ENCODE measurements at places on chromosomes 3 and 15. TPM values are rescaled to one million over a fixed set of nuclear protein-coding genes. Genes with fewer than 3 reads are reported as not detected.

DNA sequence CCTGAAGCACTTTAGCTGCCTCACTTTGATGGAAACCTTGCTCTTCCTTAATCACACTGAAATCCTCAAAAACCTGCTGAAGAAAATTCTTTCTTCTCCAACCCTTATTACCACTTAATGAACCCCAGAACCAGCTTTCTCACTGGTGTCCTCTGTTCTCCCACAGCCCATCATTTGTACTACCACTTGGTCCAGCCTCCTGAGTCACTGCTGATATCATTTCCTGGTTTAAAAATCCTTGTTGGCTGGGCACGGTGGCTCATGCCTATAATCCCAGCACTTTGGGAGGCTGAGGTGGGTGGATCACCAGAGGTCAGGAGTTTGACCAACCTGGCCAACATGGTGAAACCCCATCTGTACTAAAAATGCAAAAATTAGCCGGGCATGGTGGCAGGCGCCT, 418.6 kb upstream of the KCNMB2 start:
- no peak overlapping the region for H3K4me3 ChIP-seq
- H3K27ac ChIP-seq = no peak overlapping the region
- peaks cover 4% of the 10 kb centered on the region for H3K4me1 ChIP-seq
- DNase-seq = no peak
- peaks cover 5% of the 10 kb centered on the region for H3K36me3 ChIP-seq
- no peaks in the 10 kb centered on the region for H3K27me3 ChIP-seq

GNAT1 gene
- total RNA-seq = not detected

ALDH1L1 gene
- 0.48 TPM for total RNA-seq

- H3K27me3 ChIP-seq = no peaks in the 10 kb centered on the region
- H3K27ac ChIP-seq = no peak overlapping the region
- no peaks in the 10 kb centered on the region for H3K36me3 ChIP-seq
- no peaks in the 10 kb centered on the region for H3K4me1 ChIP-seq
- no peak for DNase-seq
These were observed 36.7 kb upstream of the SYNM start for GRCh38 chr15:99068186-99068585.

GRCh38 chr3:101646726-101647125, 30.2 kb downstream of the ZBTB11 start:
- peaks cover 4% of the 10 kb centered on the region for H3K36me3 ChIP-seq
- H3K4me3 ChIP-seq = no peak overlapping the region
- H3K27ac ChIP-seq = no peak overlapping the region
- H3K27me3 ChIP-seq = no peaks in the 10 kb centered on the region
- peaks cover 31% of the 10 kb centered on the region for H3K4me1 ChIP-seq
- DNase-seq = no peak

DNA sequence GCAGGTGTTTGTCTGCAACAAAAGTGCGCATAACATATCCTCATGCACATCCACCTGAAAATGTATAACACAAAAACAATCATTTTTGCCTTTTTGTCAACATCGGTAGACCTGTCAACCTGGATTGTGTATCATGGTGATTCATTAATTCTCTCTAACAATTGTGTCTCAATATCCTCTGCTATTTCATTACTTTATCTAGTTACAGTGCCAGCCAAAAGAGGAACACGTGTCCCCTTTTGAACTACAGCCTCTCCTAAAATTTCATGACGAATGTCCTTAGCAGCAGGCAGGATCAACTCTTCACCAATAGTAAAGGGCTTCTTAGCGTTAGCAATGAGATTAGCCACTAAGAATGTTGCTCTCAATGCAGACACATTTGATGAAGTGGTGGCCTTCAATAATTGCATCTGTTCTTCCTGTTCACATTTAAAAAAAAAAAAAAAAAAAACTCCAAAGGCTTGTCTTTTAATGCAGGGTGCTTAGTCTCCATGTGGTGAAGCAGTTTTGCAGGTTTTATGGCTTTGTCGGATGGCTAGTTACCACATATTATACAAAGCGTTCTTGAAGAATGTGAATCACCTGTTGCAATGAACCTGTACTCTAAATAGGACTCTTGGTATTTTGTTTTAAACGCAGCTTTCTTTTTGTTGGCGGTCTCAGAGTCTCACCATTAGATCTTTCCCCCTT, 45.7 kb upstream of the MCTP2 start:
- H3K27ac ChIP-seq = no peak overlapping the region
- no peak overlapping the region for H3K4me3 ChIP-seq
- H3K4me1 ChIP-seq = no peaks in the 10 kb centered on the region
- H3K27me3 ChIP-seq = peaks cover 36% of the 10 kb centered on the region
- no peak for DNase-seq
- no peaks in the 10 kb centered on the region for H3K36me3 ChIP-seq

DNA sequence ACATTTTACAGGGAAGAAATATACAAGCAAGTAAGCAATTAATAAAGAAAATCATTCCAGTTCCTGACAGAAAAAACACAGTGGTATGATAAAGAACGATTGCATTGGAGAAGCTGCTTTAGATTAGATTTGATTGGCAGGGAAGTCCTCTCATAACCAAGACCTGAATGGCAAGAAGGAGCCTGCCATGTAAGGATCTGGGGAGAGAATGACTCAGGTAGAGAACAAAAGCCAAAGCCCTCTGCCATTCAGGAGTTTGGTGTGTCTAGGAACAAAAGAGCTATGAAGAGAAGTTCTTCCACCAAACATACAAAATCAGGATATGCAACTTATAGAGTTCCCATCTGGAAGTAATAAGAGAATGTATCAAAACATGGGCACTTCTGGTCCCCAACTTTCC, 57.6 kb downstream of the SIDT1 start:
- H3K27me3 ChIP-seq = no peaks in the 10 kb centered on the region
- no peak overlapping the region for H3K4me3 ChIP-seq
- peaks cover 6% of the 10 kb centered on the region for H3K4me1 ChIP-seq
- H3K36me3 ChIP-seq = no peaks in the 10 kb centered on the region
- H3K27ac ChIP-seq = no peak overlapping the region
- no peak for DNase-seq

ACTRT3 gene
- 0.26 TPM for total RNA-seq

RTP3 gene
- not detected for total RNA-seq

DNA sequence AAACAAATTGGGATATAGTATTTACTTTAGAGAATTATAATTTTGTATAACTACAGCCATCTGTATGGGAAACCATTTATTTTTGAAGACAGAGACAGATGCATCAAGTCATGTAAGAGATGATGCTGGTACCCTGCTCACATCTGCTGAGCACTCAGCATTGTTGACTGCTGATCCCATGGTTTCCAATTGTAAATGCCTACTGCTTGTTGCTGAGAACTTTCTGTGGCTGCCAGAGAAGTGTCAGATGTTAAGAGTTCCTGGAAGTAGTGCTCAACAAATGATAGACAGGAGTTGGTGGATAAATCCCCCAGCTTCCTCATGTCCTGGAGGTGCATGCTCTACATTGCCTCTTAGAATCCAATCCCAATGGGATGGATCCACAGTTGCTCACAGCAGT, 167.1 kb downstream of the OXSM start:
- no peak overlapping the region for H3K27ac ChIP-seq
- no peak for DNase-seq
- no peak overlapping the region for H3K4me3 ChIP-seq
- no peaks in the 10 kb centered on the region for H3K27me3 ChIP-seq
- no peaks in the 10 kb centered on the region for H3K36me3 ChIP-seq

SUCNR1 gene
- total RNA-seq = not detected

DNA sequence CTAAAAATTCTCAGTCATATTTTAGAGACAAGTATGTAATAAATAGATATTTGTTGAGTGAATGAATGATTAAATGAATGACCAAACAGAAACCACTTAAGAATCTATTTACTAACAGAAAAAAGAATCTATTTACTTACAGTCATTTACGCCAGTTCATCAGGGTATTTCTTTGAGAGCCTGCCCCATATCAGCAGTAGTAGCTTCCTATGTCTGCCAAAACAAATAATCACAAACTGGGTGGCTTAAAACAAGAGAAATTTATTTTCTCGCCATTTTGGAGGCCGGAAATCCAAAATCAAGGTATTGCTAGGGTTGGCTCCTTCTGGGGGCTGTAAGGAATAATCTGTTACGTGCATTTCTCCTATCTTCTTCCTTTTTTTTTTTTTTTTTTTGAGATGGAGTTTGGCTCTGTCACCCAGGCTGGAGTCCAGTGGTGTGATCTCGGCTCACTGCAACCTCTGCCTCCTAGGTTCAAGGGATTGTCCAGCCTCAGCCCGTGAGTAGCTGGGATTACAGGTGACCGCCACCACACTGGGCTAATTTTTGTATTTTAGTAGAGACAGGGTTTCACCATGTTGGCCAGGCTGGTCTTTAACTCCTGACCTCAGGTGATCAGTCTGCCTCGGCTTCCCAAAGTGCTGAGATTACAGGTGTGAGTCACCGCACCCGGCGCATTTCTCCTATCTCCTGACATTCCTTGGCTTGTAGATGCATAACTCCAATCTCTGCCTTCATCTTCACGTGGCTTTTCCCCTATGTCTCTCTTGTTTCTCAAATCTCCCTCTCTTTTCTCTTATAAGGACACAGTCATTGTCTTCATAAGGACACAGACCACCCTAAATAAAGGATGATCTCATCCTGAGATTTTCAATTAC, 65.2 kb upstream of the SPPL2A start:
- H3K4me1 ChIP-seq = no peaks in the 10 kb centered on the region
- H3K36me3 ChIP-seq = no peaks in the 10 kb centered on the region
- H3K27ac ChIP-seq = no peak overlapping the region
- DNase-seq = no peak
- no peaks in the 10 kb centered on the region for H3K27me3 ChIP-seq
- no peak overlapping the region for H3K4me3 ChIP-seq

- H3K27me3 ChIP-seq = peaks cover 6% of the 10 kb centered on the region
- no peak for DNase-seq
- H3K36me3 ChIP-seq = no peaks in the 10 kb centered on the region
- peaks cover 97% of the 10 kb centered on the region for H3K4me1 ChIP-seq
- H3K4me3 ChIP-seq = peak overlapping the region; percentile 78
These were observed 105.5 kb upstream of the ICE2 start for GRCh38 chr15:60584355-60584998.

DNA sequence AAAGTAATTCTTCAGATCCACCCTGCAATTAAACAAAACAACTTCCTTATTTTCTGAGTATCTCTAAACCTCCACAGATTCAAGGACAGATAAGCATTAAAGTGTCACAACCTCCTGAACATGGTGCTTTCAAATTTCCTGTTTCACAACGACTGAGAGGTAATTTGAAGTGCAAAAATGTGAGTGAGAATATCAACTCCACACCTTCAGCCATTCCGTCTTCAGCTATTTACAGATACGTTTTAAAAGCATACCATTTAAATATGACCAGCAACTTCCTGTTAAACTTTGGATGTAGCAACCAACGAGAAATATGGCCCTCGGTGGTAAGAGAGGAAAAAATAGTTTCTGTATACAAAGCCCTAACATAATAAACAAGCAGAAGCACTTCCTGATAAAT, 32.1 kb upstream of the PCSK6 start:
- H3K36me3 ChIP-seq = peaks cover 16% of the 10 kb centered on the region
- H3K27me3 ChIP-seq = peaks cover 16% of the 10 kb centered on the region
- DNase-seq = no peak
- peaks cover 5% of the 10 kb centered on the region for H3K4me1 ChIP-seq
- no peak overlapping the region for H3K4me3 ChIP-seq
- no peak overlapping the region for H3K27ac ChIP-seq

GRCh38 chr3:26291840-26292239, 330.7 kb upstream of the LRRC3B start:
- no peaks in the 10 kb centered on the region for H3K36me3 ChIP-seq
- no peak overlapping the region for H3K27ac ChIP-seq
- H3K27me3 ChIP-seq = no peaks in the 10 kb centered on the region
- no peak for DNase-seq
- no peak overlapping the region for H3K4me3 ChIP-seq
- H3K4me1 ChIP-seq = no peaks in the 10 kb centered on the region

DNA sequence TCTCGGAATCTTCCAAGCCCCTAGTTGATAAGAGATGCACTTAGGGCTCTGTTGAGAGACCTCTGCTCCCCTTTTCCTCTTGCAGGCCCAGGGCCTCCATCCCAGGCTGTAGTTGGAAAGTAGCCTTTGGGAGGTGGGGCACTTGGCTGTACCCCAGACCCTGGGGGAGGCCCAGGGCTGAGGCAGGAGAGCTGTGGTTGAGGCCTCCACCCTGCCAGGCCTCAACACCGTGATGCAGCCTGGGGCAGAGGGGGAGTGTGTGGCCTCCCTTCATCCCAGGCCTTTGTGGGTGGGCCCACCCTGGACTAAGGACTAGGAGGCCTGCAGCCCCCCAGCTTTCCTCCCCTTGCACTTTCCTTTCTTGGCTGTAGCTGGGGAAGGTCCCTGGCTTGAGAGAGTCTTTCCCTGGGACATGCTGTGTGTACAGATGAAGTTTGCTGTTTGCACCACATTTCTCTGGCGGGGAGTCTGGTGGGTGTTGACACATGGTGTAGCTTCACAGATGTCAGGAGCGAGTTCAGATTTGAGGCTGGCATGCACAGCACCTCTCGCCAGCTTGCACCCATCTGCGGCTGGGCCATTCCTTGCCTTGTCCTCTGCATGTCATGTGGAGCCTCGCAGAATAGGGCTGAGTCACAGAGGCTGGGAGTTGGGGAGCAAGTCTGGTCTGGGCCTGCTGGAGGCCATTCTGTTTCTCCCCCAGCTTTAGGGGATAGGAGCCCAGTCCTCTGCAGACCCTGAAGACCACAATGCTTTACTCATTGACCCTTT, 13.7 kb downstream of the PLEKHO2 start:
- peaks cover 15% of the 10 kb centered on the region for H3K36me3 ChIP-seq
- H3K27ac ChIP-seq = no peak overlapping the region
- no peaks in the 10 kb centered on the region for H3K27me3 ChIP-seq
- H3K4me1 ChIP-seq = peaks cover 27% of the 10 kb centered on the region

DNA sequence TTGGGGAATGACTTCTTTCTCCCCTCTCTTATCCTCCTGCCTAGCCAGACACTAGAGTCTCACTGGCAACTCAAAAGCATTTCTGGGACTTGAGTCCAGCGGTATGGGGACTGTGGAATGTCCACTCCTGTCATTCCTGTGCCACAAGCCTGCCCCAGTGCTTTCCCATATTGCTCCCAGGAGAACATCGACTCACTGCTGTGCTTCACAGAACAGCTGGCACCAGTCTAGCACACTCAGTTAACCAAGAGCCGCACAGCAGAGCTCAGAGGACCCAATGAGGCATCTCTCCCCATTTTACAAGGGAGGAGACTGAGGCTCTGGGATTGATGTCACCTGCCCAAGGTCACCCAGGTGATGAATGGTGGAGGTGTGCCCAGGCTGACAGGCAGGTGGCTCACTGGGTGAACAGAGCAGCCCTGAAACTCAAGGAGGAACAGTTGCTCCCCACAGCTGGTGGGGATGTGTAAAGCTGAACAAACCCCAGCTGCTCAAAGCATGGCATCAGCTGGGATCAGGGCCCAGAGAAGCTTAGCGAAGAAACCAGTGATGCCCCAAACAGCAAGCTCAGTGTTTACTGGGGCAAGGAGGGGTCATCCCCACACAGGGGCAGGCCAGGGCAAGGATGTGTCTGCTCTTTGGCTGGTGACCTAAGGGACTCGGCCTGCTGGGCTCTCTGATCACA, 35.4 kb upstream of the DUSP7 start:
- H3K4me1 ChIP-seq = peaks cover 13% of the 10 kb centered on the region
- DNase-seq = no peak
- H3K27me3 ChIP-seq = no peaks in the 10 kb centered on the region

CYP8B1 gene
- not detected for total RNA-seq

INAFM2 gene
- total RNA-seq = 7.1 TPM

CIB2 gene
- total RNA-seq = 3.2 TPM

- H3K27ac ChIP-seq = no peak overlapping the region
- H3K4me1 ChIP-seq = no peaks in the 10 kb centered on the region
- no peaks in the 10 kb centered on the region for H3K36me3 ChIP-seq
- no peaks in the 10 kb centered on the region for H3K27me3 ChIP-seq
- DNase-seq = no peak
These were observed 11.7 kb upstream of the LYZL4 start for GRCh38 chr3:42421818-42422796.

SNTN gene
- total RNA-seq = not detected
